IMR-90 (cell line): ENCODE measurements at places on chromosomes 16 and 17. TPM values are rescaled to one million over a fixed set of nuclear protein-coding genes. Genes with fewer than 3 reads are reported as not detected.

Gene ZNF652
- total RNA-seq: 8.8 and 9.7 TPM in 2 replicates

- DNase-seq: no peak
Observed at GRCh38 chr17:74812109-74813009, 36.2 kb upstream of the NAT9 start.

- DNase-seq: no peak
Observed at GRCh38 chr17:49731435-49731831, 23.7 kb upstream of the SLC35B1 start.

DNA sequence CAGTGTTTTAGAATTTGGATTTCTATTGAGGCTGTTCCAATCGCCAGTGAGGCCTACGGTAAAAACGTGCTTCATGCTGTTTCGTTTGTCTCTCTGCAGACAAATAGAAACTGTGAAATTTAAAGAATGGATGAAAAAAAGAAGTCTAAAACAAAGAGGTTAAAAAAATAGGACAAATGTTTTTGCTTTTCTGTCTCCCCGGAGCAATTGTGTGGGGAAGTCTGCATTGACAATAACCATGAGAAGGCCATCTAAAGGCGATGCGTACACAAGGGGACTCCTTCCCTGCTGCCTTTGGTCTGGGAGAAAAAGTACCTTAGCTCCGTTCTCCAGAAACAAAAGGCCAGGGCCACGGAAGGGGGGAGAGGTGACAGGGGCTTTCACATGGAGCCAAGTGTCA is 4.6 kb upstream of the ZFHX3 start:
- no peak for DNase-seq

GRCh38 chr16:86786338-86786737 is 208.0 kb downstream of the FOXL1 start:
- DNase-seq: no peak

- DNase-seq: no peak
Observed at GRCh38 chr17:36475346-36475970, 11.0 kb upstream of the ZNHIT3 start.

GRCh38 chr16:57999971-58000705 is at the start of gene ZNF319:
Gene ZNF319 (minus strand): TSS chr16:58000672. CDS start chr16:57998265, 2,407 bp downstream.
- no peak for DNase-seq

GRCh38 chr16:69012906-69013305 is 92.5 kb upstream of the HAS3 start:
- no peak for DNase-seq

DNA sequence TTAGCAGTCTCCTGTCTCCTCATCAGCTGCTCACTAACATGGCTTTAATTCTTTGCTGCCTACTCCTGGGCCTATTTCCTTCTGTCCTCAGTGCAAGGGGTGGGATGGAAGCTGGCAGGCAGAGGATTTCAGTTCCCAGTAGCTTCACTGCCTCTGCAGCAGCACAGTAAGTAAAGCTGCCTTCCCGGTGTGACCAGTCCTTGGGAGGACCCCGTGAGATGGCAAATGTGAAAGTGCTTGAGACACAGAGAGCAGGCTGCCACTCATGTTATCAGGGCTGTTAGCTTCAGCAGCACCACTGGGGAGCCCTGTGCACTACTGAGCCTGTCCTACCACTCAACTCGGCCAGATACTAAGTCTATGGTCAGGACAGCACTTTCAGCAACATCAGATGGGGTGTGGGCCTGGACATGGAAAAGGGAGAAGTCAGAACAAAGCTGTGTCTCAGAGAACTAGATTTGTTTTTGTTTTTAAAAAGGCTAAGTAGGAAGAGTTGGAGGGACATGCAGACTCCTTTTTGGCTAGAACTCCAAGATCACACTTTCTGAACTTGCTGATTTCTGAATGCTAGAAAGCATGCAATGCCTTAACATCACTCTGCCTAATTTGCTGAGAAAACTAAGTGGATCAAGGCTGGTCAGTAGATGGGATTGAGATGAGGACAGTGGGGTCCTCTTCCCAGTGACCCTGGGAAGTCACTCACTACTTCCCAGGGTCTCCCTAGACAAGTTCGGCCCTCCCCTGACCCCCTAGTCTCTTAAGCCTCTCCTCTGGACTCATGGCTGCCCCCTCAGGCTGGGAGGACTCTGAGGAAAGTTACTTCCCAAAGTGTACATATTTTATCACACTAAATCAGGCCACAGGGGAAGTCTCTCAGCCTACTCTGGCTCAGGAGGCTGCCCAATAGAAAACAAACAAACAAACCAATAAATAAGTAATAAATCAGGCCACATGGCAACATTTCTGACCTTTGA is 1.1 kb downstream of the ACSF2 start:
- peak; percentile 37 for DNase-seq

DNA sequence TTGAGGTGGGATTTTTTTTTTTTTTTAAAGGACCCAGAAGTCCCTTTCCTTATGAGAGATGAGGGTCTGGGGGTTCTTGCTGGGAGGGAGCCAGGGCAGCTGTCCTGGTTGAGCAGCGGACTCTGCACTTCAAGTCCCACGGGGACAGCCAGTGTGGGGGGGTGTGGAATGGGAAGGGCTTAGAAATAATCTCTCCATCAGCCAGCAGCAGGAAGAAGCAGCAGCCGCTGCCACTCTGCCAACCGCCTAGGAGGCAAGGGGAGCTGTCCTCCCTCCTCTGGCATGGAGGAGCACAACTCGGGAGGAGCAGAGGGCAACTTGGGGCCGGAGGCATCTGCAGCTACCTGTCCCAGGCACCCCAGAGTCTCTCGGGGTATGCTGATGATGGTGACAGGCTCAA is at the start of gene KCNG4:
Gene KCNG4, minus strand, starts transcription at position 104 of the 400 bp plus-strand sequence. CDS start 2,527 bp downstream, outside the sequence.
- DNase-seq: no peak
